Stimulated activated CD8-positive, alpha-beta memory T cell treated with anti-CD3 and anti-CD28 coated beads, Interleukin-2, amount 100 ng/mL, for 48 hours (primary cell): ENCODE measurements at places on chromosomes 3 and 15.

DNA sequence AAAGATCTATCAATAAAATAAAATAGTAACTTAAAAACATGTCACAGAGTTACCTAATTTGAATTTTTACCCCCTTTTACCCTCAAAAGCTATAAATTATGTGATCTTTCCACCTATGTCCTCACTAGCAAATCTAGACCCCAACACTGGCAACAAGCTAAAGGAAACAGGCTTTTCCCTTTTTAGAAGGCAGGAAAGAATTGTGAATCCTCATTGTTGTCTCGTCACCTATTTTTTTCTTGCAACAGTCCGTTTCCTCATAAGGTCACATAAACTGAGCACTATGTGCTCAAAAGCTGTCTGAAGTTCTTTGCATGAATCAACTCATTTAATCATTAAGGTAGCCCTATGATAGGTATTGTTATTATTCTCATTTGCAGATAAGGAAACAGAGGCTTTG is 34.6 kb upstream of the DAZL start:
- no peak for DNase-seq

DNA sequence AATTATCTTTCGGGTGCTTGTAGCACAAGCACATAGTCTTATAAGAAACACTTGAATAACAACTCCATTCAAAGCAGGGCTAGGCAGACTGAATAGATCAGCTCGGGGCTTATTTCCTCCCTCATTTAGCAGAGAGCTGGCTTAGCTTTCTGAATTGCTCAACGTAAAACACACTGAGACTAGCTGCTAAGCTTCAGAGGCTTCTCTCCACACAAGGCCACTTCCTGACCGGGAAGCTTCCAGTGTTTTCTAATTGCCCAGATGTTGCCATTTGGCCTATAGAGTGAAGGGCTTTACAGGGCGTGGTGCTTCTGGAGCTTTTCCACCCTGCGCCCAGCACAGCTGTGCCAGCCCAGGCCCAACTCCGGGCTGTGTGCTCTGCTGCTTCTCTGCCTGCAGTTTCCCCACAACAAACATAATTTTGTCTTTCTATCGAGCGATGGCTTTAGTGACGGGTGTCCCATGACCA is 16.6 kb downstream of the FAM240A start:
- no peak for DNase-seq

- no peak for DNase-seq
Observed at GRCh38 chr3:190340071-190340470, 17.8 kb upstream of the CLDN1 start.

GRCh38 chr3:12242772-12243171 is 46.1 kb upstream of the PPARG start:
- no peak for DNase-seq

DNA sequence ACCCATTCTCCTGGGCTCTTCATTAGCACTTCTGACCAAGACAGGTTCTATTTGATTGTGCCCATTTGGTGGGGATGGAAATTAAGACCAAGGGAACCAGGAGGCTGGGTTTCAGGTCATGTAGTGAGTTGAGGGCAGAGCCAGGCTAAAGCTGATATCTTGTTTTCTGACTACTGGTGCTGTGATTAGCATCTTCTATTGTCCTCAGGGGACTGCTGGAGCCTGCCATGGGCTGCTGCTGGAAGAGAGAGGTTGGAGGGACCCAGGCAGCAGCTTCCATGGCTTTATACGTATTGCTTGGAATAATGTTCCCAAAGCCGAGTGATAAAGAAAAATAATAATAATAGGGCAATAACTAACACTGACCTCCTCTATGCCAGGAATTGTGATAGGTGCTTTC is 211.4 kb upstream of the ROPN1 start:
- no peak for DNase-seq

- no peak for DNase-seq
Observed at GRCh38 chr15:67680641-67681040, 138.1 kb downstream of the MAP2K5 start.

GRCh38 chr3:43286841-43287499 is 630 bp downstream of the SNRK start:
- no peak for DNase-seq

DNA sequence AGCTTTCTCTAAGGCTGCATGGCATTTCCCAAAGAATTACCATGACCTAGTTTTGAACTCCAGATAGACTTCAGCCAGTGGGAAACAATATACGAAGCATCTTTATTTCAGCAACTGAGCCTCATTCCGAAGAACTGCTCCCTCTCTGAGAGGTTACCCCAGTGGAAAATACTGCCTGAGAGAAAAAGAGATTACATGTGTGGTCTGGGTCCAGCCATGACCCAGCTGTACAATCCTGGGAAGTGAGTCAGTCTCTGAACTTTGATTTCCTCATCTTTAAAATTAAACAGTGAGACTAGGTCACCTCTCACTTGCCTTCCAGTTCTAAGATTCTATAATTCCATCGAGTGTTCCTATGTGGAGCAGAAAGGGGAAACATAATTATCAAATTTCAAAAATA is 42.4 kb downstream of the TNIK start:
- no peak for DNase-seq

DNA sequence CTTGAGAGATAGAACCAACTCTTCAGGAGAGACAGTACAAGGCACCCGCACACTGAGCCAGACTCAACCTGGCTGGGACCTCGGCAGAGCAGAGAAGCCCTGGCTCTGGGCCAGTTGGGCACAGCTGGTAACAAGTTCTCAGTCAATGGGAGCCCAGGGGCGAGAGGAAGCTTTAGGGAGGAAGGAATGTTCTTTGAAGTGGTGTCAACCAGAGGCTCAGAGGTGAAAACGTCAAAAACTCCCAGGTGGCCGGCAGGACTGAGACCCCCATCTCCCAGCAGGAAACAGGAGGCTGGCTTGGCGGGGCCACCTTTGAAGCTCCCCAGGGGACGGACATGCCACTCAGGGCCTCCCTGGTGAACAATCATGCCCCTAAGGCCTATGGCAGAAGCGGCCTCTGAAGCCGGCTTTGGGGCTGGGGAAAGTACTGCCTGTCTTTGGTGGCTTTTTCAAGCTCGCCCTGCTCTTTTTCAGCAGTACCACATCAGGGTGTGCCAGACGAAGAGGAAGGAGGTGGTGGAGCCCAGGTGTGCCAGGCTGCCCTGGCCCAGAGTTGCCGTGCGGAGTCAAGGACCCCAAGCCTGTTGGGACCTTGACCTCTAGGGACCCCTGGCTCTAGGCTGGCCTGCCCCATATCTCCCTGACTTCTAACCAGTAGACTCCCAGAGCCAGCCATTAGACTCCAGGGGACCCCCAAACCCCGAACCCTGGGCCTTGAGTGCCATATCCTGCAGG is 16.7 kb upstream of the TBC1D21 start:
- no peak for DNase-seq

GRCh38 chr15:89349206-89349558 is 14.6 kb upstream of the POLG start:
- no peak for DNase-seq

GRCh38 chr3:15063238-15063637 is 1.9 kb downstream of the MRPS25 start:
- DNase-seq, result no peak

DNA sequence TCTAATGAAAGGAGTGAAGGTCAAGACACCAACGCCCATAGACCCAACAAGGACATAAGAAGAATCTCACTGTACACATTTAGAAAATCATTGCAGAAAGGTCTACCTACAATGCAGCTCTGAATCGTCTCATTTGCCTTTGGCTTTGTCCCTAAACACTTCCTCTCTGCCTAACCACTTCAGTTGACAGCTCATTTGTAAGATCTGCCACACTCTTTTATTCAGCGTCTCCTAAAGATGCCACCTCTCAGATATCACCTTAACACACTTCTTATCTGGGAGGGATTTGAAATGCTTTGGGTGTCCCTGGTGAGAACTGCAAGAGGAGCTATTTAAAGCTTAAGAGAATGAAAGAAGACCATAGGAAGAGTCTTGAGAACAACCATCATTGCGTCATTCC is 38.7 kb downstream of the RAB27A start:
- no peak for DNase-seq

DNA sequence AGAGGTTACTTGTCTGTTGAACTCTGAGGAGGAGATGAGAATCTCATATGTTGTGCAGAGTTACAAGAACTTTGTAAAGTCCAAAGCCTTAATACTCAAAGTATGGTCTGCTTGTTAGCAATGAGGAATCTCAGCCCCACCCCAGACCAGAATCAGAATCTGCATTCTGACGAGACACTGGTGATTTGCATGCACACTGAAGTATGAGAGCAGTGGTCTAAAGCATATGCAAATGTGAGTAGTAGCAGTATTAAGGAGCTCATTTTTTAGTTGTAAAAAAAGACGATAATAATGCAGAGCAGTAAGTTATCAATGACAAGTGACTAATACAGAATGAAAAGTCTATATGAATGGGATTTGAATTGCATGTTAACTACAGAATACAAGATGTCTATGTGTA is 327.7 kb downstream of the RYR3 start:
- no peak for DNase-seq

GRCh38 chr3:48018841-48019240 is 2.6 kb upstream of the MAP4 start:
- DNase-seq, result no peak

- peak; percentile 71 for DNase-seq
Observed at GRCh38 chr3:194675081-194675640, 3.2 kb upstream of the LSG1 start.

- no peak for DNase-seq
Observed at GRCh38 chr3:88988906-88989305, 118.5 kb upstream of the EPHA3 start.

DNA sequence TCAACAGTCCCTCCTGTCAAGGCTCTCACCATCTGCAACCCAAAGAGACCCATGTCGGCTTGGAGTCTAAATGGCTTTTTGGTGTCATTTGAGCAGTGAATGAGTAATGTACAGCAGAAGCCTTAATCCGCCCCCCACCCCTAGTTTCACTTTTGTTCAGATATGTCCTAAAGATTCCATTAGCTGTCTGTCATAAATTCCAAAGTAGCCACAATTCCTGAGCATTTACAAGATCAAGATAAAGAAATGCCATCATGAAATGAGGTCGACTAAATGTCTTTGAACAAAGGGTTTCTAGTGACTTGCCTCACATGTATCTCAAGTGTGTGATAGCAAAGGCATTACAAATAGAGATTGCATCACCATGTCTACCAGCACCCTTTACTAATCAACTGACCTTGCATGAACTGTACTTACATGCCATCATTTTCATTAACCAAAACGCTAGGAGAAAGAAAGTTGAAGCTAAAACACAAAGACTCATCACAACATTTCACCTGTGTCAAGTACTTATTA is 123.8 kb upstream of the PHLDB2 start:
- DNase-seq, result no peak

DNA sequence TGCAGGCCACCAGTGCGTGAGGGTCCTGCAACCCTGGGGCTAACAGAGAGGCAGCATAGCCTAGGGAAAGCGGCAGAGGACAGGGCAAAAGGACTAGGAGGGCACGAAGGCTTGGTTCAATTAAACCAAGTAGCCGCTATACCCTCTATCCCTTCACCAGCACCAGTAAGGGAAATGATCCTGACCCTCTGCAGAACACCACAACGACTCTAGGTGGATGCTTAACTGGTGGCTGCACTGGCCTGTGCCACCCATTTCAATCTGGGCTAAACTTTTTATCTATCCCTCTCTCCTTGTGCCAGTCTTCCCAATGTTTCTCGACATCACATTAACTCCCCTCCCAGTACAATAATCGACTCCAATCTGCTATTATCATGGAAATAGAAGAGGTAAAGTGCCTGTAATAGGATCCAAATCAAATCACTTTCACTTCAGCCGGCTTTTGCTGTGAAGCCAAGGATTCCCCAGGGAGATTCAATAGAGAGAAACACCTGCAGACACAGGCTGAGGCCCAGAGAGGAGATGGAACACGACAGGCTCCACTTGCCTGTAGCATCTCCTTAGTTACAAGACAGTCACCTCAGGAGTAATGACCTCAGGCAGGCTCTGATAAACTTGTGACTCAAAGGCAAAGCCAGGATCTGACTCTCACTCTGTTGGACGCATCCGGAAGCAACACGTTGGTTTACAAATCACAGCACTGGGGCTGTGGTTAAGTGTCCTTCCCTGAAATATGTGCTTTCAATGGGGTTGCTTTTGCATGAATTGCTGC is 791.6 kb upstream of the ARRDC4 start:
- DNase-seq, result no peak

DNA sequence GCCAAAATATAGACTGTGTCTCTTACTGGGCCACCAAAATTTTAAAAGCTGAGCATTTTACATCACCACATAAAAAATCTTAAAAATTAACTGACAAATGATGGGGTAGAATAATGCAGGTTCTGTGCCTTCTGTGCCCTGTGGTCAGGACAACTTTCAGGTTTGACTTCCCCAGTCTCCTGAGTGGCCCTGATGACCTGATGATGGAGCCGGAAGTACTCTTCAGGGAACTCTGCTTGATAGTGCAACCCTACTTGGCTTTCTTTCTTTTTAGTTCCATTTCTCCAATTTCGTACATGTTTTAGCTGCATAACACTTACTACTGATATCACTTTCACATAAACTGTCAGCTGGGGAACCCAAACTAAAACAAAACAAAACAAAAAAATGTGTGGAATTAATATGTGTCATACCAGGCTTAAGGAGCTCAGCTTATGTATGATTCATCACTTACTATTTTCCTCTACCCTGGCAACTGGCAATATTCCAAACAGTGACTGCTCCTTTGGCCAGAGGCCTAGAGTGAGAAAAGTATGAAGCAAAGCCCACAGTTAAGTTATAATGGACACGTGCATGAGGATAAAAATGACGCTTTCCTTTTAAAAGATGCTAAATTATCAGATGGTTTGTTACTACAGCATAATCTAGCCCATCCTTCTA is 194.3 kb downstream of the BCHE start:
- no peak for DNase-seq

GRCh38 chr15:74385733-74386132 is 18.3 kb upstream of the CYP11A1 start:
- no peak for DNase-seq

- no peak for DNase-seq
Observed at GRCh38 chr3:136778865-136779264, 26.7 kb upstream of the STAG1 start.

DNA sequence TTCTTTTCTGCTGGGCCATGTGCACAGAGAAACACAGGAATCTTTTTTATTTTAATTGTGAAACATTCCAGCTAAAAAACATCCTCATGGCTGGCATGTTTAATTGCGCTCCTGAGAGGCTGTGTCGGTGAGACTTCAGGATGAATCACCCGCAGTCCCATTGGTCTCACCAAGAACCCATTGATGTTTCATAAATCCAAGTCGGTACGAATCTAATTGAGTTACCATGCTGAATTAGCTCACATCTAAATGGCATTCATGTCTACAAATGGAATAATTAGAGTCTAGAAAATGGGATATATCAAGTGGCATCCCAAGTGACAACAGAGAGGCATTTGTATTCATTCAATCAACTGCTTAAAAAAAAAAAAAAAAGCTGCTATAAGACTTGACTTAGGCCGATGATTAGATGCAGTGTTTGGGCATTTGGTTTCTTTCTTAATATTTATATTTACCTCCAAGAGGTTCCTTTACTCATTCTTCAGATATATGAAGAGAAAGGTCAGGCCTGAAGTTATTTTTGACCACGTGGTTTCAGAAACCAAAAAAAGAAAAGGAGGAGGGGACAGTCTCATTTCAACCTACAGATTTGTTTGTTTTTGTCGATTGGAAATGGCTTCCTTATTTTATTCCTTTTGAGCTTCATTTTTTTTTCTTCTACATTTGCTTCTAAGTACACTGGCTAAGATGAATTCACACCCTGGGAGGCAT is 79.1 kb upstream of the FOXB1 start:
- DNase-seq, result no peak

- DNase-seq, result no peak
Observed at GRCh38 chr3:122151480-122151879, 32.0 kb upstream of the CASR start.
